ENCODE measurements at places on chromosomes 6 and 20.

GRCh38 chr20:23039885-23040508, 4.9 kb downstream of the SSTR4 start:
- no peak for DNase-seq

- DNase-seq, result no peak
Measured at GRCh38 chr6:1222728-1223595, 88.9 kb upstream of the FOXQ1 start.

DNA sequence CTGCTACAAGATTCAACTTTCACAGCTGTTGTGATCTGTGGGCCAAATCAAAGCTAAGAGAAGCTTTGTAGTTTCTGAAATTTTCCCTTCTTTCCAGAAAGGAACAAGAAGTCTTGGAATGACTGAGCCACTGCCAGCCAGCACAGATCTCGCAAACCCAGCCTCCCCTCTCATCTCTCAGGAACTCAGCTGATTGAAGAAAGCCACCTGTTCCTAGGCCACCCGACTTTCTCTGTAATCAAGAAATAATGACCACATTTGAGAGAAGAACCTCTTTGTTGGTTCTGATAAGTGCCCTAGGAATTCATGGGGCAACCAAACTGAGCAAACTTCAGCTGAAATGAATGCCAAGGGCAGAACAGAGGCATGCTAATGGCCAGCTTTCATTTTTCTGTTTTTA, 61.7 kb downstream of the HDGFL1 start:
- no peak for DNase-seq

DNA sequence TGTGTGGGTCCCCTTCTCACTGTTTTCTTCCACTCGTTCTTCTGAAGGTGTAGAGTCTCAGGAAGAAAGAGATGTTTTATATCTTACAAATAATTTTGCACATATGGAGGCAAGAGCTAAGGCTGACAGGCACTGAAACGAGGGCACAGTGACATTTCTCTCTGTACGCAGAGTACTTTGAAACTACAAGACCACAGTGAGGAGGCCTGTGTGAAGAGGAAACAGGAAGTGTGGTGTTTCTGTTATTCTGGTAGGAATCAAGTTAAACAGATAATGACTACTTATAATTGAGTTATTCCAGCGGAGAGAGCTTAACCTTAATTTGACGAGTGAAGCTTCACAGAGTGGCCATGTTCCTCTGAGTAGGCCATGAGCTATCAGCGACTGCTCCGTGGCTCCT, 4.8 kb downstream of the CDH4 start:
- DNase-seq, result no peak

DNA sequence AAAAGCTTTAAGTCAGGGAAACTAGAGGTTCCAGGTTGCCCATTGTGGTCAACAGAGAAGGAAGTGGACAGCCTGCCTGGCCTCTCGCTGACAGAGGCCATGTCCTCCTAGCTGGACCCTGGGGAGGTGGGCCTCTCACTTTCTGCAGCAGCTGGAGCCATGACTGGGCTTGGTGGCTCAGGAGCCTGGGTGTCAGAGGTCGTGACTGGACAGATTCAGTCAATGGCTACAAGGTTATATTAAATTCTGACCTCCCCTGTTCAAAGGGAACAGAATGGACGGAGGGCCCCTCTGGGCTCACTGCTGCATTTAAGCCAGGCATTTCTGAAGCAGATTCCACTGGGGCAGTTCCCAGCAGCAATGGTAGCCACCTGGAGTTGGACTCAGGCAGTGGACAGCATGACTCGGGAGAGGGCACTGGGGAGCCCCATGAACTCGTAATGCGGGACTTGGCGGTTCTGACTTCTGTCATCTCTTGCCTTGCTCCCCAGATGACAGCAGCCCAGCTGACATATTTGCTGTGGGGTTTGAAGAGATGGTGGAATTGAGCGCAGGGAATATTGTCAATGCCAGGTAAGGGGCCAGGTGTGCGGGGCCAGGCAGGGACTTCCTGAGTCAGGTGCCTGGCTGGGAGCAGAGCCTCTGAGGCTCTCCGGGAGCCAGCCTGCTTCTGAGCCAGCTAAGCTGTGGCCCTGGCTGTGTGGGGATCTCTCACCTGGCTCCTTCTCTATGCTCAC, 86.7 kb downstream of the SYNJ2 start:
- no peak for DNase-seq

DNA sequence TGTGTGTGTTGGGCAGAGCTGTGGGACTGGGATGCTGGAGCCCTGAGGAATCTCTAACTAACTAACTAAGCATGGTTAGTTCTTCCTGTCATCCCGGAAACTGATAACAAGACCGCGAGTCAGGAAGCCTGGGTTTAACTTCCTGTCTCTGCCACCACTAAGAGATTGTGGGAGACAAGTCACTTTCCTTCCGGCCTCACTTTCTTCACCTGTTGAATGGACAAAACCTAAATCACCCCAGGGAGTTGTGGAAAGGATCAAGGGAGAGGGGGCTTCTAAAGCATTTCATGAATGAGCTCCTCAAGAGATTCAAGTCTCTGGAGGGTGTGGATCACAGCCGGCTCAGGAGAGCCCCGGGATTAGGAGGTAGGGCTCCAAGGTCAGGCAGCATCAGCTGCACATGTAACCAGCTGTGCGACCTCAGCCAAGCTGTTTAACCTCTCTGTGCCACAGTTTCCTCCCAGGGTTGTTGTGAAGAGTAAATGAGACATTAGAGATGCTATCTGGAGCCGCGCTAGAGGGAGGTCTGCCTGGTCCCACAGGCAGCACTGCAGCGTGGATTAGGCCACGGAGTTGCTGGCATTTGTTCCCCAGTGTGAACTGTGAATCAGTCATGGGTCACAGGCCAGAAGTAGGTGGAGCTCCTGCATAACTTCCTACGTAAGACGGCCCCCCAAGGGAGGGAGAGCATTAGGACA, 105.1 kb downstream of the TOX2 start:
- DNase-seq, result no peak

DNA sequence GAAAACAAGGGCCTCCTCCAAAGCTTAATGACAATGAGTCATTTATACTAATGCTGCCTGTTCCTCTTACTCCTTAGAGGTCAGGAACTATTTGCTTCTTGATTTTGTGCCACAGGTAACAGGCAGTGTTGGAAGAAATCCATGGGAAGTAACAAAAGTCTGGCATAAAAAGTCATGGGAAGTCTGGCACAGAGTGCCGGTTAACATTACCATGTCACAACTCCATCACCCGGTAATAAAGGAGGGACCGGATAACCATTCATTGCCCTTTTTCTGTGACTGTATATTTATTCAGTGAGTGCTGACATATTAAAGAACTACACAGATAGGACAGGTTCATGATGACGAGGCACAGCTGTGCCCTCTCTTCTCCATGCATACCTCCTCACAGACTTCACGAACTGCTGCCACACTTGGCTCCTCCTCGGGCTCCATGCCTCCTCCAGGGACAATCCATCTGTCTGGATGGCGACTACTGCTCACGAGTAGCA, 50.9 kb downstream of the NUDT3 start:
- peak; percentile 54 for DNase-seq

DNA sequence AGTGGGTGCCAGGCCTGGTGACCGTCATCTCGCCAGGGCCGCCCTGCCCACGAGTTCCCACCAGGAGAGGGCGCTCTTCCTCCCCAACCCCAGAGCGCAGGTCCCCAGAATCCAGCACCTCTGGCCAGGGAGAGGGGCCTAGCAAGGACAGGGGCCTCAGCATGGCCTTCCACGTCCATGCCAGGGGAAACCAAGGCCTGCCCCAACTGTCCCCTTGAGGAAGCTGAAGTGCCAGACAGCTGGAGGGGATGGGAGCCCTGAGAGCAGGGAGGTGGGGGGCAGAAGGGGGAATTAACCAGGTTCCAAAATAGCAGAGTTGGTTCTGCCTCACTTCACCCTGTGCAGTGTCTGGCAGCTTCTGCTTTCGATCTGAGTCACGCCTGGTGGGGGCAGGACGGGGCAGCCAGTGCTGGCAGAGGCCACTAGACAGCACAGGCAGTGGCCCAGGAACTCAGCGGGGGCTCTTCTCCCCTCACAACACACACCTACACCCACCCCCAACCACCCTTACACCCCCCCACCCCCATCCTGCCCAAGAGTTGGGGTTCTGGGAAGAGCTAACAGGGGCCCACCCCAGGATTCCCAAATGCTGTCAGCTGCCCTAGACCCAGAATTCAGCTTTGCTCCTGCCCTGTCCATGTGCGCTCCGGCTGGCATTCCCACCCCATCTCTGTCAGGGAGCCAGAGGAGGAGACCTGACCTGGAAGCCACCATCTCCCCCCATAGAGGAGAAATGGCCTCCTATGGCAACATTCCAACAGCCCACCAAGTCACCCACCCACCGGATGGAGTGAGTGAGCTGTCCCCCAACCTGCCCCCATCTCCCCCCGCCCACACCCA, 29.2 kb downstream of the TFEB start:
- DNase-seq, result peak; percentile 94

DNA sequence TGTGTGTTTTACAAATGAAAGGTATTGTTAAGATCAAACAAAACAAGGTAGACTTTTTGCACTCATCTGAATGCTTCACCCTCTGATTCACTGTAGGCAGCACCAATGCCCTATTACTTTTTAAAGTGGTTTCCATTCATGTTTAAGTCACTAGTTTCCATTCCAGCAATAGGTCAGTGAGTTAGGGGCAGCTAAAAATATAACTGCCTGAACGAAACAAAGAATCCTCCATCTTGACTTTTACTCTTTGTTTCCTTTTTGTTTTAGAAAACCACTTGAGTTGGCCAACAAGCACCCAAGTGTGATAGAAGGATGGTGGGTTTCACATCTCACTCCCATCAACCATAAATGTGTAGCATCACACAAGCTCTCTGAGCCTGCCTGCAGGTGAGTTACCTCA, 25.5 kb downstream of the CLIC5 start:
- no peak for DNase-seq

DNA sequence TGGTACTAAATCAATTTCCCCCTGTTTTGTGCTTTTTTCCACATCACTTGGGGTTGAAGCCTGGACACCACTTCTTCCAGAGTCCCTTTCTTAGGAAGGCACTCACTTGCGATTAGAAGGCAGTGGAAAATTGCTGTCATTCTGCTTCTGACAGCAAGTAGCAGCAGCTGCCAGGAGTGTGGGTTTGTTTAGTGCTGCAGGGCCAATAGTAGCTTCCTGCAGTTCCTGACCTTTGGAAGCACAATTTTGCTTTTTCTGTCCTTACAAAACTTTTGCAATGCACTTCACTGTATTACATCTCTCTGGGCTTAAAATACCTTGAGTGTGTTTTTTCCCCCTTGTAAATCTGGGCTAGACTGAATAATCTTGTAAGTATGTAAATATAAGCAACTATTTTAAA, 12.5 kb upstream of the HLA-DRA start:
- DNase-seq, result no peak

GRCh38 chr6:47414423-47415167, 63.0 kb upstream of the CD2AP start:
- peak; percentile 39 for DNase-seq

DNA sequence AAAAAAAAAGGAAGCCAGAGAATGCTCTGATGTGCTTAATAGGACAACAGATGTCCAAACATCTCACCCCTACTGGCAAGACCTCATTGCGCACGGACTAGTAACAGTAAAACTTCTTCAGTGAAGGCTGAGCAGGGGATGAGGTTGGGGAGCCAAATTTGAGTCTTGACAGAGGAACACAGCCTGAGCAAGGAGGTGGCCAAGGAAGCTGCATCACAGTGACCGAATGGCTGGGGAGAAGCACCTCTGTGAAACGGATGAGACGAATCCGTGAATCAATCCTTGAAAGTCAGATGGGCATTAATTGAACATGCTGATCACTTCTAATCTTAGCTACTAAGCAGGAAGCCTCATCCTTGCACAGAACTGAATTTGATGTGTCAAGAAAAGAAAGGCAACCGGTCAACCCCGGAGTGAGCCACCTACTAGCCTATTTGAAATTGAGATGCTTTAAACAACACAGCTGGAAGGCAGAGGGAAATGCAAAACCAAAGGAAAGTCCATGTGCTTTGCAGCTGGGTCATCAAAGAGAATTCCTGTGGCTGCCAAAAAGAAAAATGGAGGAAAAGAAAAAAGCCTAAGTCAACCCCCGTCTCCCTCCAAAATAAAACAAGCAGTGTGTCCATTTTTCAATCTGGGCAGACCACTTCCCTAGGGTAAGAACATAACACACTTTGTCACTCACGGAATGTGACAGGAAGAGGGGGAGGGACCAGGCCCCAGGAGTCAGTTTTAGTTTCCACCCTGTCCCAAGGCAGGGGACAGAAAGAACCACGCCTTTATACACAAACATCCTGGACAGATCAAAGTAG, 29.5 kb downstream of the PXDC1 start:
- DNase-seq, result no peak

DNA sequence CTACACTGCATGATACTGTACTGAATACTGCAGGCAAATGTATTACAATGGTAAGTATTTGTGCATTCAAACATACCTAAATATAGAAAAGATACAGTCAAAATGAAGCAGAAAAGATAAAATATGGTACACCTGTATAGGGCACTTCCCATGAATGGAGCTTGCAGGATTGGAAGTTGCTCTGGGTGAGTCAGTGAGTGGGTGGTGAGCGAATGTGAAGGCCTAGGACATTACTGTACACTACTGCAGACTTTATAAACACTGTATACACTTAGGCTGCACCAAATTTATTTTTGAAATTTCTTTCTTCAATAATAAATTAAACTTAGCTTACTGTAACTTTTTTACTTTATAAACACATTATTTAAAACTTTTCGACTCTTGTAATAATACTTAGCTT, 213.1 kb downstream of the ATXN1 start:
- DNase-seq, result peak; percentile 22

DNA sequence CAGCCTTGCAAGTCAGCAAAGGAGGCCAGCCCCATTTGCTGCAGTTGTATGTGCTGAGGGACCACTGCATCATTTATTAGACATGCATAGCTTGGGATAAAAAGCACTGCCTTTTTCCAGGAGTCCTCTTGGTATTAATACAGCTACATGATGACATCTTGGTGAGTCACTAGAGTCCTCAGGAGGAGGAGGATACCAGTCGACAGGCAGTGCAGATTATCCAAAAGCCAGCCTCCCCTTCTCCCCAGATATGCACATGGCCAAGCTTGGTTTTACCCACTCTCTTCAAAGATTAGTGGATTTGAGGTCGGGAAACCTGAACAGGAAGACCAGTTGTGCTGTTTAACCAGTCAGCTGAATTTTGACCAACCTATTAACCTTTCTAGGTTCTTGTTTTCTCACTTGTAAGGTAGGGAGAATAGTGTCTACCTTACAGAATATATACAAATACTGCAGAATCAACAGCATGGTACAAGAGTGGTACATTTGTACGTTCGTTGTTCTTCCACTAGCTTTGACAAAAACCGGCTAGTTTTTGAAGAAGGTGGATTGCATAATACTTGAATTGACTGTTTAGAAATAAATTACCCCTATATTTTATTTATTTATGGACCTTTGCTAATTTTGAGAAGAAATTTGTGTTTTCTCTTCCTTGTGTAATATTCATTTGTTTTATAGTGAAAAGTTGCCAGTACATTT, 31.9 kb downstream of the VAPB start:
- no peak for DNase-seq

GRCh38 chr20:50415516-50416268, 94.5 kb upstream of the PTPN1 start:
- no peak for DNase-seq

DNA sequence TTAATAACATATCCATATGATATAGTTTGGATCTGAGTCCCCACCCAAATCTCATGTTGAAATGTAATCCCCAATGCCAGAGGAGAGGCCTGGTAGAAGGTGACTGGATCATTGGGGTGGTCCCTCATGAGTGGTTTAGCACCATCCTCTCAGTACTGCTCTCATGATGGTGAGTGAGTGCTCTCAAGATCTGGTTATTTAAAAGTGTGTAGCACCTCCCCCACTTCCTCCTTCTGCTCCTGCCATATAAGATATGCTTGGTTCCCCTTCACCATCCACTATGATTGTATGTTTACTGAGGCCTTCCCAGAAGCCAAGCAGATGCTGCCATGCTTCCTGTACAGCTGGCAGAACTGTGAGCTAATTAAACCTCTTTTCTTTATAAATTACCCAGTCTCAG, 22.9 kb downstream of the IRF4 start:
- DNase-seq, result no peak
